ENCODE measurements at places on chromosomes 4 and X.
A peak's percentile ranks its signal among the peaks of the same experiment; 100 is the strongest.

DNA sequence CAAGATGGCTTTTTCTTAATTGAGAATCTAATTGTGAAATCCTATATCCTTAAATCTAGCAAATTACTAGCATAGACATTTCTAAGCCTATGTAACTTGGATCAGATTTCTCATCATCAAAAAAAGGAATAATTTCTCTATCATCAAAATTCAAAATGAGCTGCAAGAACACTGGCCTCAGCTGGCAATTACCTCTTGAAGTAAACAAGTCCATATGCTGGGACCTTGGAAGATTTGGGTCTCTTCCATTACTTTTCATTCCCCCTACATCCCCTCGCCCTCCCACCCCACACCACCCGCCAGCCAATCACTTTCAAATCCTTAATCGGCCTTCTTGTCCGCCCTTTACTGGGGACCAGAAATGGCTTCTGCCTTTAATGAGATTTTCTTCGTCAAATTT lies 23.3 kb upstream of the MBTPS2 start:
- no peak for DNase-seq

DNA sequence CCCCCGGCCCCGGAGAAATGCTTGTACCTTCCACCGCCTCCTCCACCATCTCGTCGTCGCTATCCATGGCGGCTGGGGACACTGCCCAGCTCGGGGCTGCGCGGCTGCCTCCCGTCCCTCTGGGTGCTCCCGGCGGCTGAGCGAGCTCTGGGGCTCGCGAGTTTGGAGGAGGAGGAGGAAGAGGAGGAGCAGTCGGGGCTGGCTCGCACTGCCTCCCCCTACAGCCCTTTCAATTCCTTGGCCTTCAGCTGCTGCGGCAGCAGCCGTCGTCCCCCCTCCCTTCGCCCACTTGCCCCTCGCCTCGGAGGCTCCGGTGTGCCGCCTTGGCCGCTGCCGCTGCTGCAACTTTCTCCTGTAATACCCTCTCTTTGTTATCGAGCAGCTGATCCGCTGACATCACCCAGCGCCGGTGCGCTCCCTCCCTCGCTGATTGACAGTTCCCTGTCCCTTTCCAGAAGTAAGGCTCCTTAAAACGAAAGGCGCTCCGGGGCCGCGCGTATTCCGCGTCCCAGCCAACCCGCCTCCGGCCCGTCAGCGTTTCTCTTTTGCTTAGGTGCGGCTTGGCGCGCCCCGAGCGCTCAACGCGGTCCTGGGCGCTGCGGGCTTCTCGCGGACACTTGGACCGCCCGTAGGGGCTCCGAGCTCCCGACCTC lies at the start of gene SETD7:
TSS of gene SETD7 (minus strand) at position 149 of the 653 bp plus-strand sequence. CDS start at position 67, 82 bp downstream.
- DNase-seq: no peak

GRCh38 chr4:174105202-174105601 lies 178.3 kb downstream of the FBXO8 start:
- DNase-seq: no peak

DNA sequence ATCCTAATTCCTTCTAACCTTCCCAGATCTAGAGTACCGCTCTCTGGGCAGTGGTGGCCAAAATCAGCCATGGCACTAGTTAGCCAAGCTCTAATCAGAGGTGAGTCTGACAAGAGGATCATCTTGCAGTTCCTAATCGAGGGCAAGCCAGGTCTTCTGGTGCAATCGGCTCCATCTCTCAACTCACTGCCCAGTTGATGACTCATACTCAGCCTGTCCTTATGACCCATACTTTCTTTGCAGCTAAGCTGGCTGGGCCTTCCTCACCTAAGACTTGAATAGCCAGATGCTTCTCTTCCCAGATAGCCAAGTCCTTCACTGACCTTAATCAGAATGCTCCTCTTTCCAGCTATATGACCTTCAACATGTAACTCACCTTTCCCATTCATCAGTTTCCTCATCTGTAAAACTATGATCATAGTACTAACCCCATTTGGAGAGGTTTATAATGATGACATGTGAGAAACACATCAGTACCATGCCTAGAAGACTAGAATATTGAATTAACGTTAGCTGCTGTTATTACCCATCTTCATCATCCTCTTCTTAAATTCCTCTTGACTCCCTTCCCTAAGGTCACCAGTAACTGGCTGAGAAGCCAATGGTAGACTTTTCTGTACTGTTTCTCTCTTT lies 57.1 kb downstream of the RELL1 start:
- DNase-seq: no peak

GRCh38 chr4:148056879-148057278 lies 325.0 kb downstream of the ARHGAP10 start:
- peak; percentile 51 for DNase-seq

DNA sequence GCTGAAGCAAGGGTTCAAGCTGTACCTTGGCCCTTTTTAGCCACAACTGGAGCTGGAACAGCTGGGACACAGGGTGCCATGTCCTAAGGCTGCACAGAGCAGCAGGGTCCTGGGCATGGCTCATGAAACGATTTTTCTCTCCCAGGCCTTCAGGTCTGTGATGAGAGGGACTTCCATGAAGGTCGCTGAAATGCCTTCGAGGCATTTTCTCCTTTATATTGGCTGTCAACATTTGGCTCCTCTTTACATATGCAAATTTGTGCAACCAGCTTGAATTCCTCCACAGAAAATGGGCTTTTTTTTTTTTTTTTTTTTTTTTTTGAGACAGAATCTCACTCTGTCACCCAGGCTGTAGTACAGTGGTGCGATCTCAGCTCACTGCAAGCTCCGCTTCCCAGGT lies 430.8 kb downstream of the PCDH11X start:
- DNase-seq: no peak

DNA sequence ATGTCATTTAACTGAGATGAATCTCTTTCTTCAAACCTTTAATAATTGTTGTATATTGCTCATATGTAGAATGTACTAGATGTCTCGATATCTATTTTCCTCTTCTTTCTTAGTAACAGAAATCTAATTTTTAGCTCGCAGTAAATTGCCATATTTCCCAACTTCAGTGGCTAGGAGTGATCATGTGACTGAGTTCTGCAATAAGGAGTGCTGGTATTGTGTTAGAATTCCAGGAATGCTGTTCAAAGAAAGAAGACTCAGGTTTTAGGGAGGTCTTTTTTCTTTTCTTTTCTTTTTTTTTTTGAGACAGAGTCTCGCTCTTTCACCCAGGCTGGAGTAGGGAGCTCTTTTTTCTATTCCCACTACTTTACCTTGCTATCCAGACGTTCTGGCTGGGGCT lies 81.7 kb downstream of the SLC10A7 start:
- no peak for DNase-seq

DNA sequence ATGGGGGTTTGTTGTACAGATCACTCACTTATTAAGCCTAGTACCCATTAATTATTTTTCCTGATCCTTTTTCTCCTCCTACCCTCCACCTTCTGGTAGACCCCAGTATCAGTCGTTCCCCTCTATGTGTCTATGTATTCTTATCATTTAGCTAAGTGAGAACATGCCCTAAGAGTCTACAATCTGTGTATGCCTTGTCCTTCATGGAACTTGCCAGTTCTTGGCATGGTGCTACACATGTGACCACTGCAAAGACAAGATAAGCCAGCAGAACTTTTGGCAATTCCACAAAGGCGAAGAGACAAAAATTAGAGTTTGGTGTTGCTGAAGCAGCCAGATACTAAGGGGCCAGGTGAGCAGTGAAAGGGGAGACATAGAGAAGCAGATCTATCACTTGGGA lies 101.3 kb downstream of the CORIN start:
- no peak for DNase-seq

GRCh38 chrX:11103751-11104150 lies 7.4 kb upstream of the HCCS start:
- no peak for DNase-seq

- DNase-seq: no peak
Measured at GRCh38 chrX:120726294-120726693, 96.4 kb upstream of the C1GALT1C1 start.

GRCh38 chrX:68045008-68045577 lies 388.2 kb downstream of the OPHN1 start:
- DNase-seq: no peak

DNA sequence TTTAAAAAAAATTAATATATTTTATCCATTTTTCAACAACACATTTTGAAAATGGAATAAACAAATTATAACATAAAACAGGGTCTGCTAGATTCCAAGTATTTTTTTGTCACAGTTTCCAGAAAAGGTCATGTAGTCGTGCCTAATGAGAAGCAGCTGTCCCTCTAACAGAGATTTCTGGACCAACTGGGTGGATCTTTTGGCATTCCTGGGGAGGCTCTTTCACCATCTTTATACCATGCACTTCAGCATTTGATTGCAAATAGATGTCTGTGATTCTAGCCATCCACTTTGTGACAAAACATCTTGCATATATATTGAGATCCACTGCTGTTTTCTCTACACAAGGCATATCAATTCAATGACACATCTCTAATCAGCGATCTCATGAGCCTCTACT lies 210.7 kb upstream of the LDB2 start:
- DNase-seq: no peak

DNA sequence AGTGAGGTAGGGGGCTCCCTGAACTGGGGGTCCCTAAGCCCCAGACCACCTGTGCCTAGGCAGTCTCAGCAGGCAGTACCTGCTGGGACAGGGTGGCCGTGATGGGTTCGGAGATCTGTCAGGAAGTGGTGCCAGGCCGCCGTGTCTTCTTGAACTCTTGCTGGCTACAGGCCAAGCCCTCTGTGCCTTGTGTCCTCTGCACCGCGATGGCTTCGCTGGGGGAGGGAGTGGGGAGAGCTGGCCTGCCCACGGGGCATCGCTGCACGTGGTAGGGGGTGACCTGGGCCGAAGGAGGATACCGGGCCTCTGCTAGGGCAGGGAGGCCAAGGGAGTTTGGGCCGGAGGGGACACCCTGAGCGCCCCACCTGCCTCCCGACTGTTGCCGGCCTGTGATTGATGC lies 96.7 kb upstream of the NKX1-1 start:
- no peak for DNase-seq

GRCh38 chrX:133359466-133359865 lies 55.8 kb downstream of the GPC4 start:
- DNase-seq: no peak

DNA sequence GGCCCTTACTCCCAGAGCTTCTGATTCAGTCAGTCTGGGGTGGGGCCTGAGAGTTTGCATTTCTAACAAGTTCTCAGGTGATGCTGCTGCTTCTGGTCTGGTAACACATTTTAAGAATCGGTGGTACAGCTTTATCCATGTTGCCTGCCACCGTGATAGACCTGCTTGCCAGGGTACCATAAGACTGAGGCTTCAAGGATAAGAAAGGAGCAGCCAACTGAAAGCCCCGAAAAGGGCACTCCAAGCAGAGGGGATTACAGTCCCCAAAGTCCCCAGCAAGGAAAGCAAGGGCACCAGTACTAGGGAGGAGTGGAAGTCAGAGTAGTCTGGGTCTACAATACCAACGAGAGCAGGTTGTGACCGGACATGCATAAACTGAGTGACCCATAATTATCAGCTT lies 49.8 kb downstream of the APOO start:
- DNase-seq: no peak

GRCh38 chr4:186851291-186852072 lies 127.8 kb upstream of the FAT1 start:
- DNase-seq: no peak

- no peak for DNase-seq
Measured at GRCh38 chrX:85326234-85327059, 53.0 kb downstream of the POF1B start.

GRCh38 chr4:169707958-169708643 lies 49.6 kb downstream of the HPF1 start:
- no peak for DNase-seq

DNA sequence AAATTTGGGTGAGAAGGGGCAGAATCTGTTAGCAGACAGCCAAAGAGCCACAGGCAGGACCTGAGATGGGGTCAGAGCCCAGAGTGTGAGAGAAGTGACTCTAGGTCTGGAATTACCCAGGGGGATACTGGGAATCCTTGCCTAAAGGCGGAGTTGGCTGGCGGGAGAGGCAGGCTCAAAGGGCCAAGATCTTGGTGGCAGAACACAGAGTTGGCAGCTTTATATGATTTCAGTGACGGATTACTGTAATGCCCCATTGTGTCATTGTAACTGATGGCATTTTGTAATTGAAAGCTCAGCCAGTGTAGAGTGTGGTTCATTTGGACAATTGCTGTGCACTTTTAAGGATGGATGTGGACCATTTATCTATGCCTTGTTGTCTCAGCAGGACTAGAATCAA lies 77.3 kb downstream of the SMIM20 start:
- DNase-seq: no peak

DNA sequence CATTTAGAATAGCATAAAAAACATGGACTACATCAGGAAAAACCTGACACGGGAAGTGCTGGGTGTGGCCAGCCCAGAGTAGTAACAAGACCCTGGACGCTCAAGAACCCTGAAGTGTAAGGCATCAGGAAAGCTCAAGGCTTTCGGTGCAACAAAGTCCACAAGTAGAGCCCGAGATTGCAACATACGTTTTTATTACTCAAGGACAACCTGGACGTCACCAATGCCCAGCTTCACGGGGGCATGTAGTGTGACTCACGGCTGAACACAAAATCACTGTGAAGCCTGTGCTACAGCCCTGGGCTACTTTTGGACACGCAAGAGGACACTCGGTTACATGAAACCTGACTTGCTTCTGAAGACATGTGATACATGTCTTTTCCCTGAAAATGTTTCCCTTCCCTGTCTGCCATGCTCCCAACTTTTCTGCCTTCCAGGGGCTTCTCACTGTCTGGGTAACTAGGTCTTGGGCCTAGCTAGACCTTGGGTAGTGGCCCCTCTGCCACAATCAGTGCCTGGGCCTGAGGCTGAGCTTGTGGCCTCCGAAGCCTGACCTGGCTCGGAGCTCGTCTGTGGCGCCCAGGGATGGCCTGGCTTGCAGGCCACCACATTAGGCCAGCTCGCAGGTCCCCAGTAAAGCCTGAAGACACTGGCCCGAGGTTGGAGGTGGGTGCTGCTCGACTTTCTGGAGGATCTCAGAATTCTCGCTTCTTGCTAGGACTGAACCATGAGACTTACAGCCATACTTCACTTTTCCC lies 9.2 kb downstream of the IRAK1 start:
- DNase-seq: no peak

Data from stimulated activated CD8-positive, alpha-beta memory T cell treated with anti-CD3 and anti-CD28 coated beads, Interleukin-4, amount 100 ng/mL, for 4 hours (primary cell).